Jurkat, Clone E6-1 (cell line): ENCODE measurements at places on chromosomes 7 and 10.
A peak's percentile ranks its signal among the peaks of the same experiment; 100 is the strongest.

- no peak for DNase-seq
These were observed 51.0 kb downstream of the SLC13A1 start for GRCh38 chr7:123148813-123149212.

DNA sequence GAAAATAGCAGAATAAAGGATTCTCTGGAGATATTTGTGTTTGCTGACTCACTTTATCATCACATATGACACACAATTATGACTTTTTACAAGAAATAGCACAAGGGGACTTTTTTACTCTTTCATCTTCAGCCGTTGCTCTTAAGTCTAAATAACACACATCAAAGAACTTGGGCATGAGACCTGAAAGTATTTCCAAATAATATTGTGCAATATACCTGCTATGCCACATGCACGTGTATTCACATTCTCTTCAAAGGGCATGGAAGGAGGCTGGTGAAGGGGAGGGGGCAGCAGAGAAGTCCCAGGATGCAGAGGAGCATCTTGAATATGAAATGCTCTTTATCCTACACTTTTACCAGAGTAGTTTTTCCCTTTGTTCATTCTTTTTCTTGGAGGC, 4.1 kb upstream of the ADARB2 start:
- DNase-seq, result peak; percentile 2

GRCh38 chr10:44897049-44897448, 14.1 kb upstream of the TMEM72 start:
- DNase-seq, result no peak

DNA sequence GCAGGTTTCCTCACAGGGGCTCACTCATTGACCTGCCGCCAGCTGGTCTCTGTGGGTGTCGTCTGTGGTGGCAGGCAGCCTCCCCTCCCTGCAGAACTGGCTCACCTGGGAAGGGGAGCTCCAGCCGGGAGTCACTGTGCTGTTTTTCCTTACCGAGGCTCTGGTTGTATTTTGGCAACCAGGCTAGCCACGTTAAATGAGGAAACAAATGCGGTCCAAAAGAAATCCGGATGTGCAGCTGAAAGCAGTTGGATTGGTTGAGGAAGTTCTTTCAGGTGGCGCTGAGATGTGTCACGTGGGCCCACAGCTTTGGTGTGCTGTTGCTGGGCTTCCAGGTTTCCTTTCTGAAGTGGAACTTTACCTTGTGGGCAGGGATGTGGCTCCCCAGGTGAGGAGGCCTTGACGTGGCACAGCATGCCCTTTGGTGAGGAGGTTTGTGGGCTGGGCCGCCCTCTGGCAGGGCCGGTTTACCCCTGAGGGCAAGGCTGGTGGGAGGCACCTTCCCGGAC, 14.2 kb downstream of the MTURN start:
- DNase-seq, result peak; percentile 85

GRCh38 chr10:79106256-79107050, 37.7 kb downstream of the ZMIZ1 start:
- DNase-seq, result no peak

DNA sequence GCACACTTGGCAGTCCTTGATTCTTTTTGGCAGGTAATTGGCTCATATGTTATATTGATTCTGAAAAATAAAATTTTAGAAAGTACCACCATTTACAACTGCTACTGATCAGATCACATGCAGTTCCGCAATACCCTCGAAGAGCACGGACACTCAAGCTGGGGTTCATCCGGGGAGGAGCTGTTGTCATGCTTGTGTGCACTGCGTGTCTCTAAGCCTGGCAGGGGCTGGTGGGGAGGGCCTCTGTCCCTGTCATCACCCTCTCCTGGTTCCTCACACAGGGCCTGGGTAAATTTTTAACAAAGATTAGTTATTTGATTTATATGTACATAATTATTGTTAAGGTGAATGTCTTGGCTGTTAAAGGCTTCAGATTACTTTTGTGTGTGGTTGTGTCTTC, 45.2 kb downstream of the TRRAP start:
- DNase-seq, result no peak

GRCh38 chr10:113329121-113329596, 223.7 kb upstream of the HABP2 start:
- DNase-seq, result no peak

DNA sequence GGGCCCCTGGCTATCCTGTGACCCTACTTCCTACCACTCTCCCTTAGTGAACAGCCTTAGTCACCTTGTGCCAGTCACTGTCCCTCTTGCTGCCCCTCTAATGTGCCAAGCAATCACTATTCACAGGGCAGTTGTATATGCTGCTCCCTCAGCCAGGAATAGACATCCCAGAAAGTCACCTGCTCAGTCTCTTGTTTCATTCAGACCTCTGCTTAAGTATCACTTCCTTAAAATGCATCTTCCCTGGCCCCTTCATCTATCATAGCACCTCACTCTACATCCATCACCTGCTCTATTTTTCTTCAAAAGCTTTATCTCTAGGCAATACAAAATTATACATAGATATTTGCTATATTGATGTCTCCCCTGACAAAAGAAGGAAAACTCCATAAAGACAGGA, 328.4 kb upstream of the NFE2L3 start:
- DNase-seq, result no peak

DNA sequence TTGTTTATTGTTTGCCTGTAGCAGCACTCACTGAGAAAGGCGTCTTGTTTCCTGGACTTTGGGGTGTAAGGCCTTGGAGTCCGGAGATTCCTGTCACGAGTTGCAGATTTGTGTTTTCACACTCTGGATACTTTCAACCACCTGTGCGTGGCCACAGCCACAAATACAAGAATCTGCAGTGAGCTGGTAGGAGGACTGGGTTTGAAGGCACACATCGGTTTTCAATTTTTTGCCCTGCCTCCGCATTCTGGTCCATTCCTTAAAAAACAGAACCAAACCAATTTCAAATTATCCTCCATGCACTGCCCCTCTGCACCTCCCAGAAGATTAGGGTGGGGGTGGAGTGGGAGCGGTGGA, 619 bp downstream of the EXOC4 start:
- DNase-seq, result peak; percentile 11

DNA sequence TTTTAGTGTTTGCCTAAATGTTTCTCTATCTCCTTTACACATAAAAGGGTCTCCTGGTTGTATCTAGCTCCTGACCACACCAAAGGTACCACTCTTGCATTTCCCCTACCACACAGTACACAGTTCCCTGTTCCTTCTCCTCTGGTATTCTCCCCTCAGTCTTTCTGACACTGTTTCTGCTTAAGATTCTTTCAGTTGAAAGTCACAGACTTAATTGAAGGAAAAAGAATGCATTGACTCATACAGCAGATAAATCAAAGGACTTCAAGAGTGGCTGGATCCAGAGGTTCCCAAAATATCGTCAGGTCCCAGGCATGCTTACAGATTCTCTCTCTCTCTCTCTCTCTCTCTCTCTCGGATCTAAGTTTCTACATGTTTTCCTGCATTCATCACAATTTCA, 185.6 kb upstream of the LRGUK start:
- peak; percentile 56 for DNase-seq

- DNase-seq, result no peak
These were observed 9.5 kb upstream of the ASB4 start for GRCh38 chr7:95476072-95476847.

DNA sequence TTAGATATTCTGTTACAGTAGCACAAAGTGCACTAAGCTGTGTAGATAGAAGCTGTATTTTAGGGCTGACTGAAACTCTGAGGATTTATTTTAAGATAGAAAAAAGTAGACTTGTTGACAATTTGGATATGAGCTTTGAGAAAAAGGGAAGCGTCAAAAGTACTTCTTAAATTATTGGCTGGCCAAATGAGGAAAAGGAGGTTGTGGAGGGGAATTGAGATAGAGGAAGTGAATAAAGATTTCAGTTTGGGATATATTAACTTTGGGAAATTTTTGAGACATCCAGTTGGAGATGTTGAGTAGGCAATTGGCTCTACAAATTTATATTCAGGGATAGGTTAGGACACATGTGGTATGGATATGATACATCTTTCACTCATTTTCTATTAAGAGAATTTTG, 74.0 kb upstream of the CCDC6 start:
- DNase-seq, result no peak

GRCh38 chr10:84360637-84361365, 32.4 kb downstream of the CCSER2 start:
- DNase-seq, result no peak

- DNase-seq, result no peak
These were observed 487.0 kb upstream of the FZD8 start for GRCh38 chr10:36129051-36129450.

DNA sequence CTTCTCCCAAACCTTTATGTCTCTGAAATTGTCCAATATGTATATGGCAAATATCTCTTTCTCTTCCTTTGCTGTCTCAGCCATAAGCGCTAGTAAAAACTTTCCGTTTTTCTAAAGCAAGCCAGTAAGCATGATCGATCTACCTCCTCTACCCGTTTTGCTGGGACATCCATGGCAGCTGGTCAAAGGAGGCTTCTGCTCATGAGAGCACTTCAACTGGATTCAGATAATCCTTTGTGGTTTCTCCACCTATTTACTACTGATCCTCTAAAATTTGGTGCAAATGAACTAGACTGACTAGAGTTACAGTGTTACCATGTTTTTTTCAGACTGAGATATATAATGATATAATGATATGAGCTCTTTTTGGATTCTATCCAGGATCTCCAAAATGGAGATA, 42.7 kb downstream of the GBF1 start:
- no peak for DNase-seq

GRCh38 chr7:74569501-74570075, 87.9 kb upstream of the GTF2I start:
- DNase-seq, result peak; percentile 23

- no peak for DNase-seq
These were observed 290.5 kb downstream of the USP6NL start for GRCh38 chr10:11320809-11321520.
